ENCODE measurements at places on chromosomes 1 and 21.

DNA sequence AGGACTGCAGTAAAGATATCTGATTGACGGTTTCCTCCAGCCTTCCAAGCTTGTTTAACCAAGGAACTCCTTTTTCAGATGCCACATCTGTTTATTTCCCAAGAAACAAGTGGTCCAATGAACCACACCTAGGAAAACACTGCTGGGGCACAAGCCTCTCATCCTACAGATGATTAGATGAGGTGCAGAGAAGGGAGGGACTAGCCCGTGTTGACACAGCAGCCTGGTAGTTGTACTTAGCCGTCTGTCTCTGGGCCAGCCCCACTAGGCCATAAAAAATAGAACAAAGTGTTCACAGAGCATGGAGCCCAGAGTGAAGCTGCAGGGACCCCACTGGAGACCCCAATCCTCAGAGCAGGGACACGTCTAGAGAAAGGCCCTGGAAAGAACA is 32.1 kb downstream of the LRP8 start:
- DNase-seq: no peak

- no peak for DNase-seq
These were observed 29.8 kb downstream of the TRPM2 start for GRCh38 chr21:44383216-44383615.

DNA sequence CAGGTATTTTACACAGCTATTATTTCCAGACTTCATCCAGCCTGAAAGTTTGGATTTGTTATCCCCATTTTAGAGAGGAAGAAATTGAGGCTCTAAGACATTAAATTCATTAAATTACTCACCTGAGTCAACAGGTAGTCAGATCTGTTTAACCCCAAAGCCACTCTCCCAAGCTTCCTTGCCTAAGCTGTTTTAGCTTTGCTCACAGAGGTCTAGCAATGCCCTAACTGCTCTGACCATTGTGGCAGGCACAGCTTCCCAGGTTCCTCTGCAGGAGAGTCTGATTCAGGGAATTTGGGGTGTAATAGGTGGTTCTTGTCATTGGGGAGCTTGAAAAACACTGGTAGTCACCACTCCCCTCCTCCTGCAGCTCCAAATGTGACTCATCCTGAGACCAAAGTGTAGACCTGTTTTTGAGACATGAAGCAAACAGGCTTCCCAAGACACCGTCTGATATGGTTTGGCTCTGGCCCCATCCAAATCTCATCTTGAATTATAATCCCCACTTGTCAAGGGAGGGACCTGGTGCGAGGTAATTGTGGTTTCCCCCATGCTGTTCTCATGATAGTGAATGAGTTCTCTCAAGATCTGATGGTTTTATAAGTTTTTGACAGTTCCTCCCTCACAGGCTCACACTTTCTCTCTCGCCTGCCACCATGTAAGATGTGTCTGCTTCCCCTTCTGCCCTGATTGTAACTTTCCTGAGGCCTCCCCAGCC is 142.8 kb upstream of the DNAH14 start:
- peak; percentile 79 for DNase-seq

- no peak for DNase-seq
These were observed 16.6 kb downstream of the BCAN start for GRCh38 chr1:156658496-156658895.

DNA sequence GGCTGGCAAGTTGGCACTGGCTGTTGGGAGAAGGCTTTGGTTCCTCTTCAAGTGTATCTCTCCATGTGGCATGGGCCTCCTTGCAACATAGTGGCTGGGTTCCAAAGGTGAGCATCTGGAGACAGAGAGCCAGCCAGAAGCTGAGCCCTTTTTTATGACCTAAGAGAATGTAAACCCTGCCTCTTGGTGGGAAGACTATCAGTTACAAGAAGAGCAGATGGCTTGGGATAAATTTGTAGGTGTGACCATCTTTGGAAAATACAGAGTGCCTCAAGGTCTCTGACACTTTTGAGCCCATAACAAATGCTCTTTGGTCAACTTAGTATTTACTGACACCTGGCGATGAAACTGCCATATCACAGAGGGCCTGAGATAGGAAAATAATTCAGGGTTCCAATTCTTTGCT is 31.4 kb upstream of the PRELP start:
- DNase-seq: no peak

DNA sequence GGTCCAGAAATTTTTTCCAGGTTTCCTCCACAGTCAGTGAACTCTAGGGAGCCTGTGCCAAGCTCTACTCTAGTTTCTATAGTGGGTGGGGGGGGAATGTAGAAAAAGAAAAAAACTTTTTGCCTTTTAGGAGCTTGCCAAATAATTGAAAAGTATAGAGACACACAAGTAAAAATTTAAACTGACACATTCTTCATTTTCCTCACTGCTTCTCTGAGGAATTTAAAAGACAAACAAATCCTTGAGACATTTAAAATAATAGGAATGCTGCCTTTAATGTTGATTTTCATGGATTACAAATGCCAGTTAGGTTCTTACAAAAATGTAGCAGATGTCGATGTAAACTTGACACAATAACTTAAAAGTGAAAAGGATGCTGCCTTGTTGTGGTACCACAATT is 241.9 kb downstream of the DNM3 start:
- peak; percentile 9 for DNase-seq

- no peak for DNase-seq
These were observed 572.9 kb upstream of the CAMK1G start for GRCh38 chr1:209010475-209011230.

GRCh38 chr1:84971957-84972356 is 25.0 kb downstream of the MCOLN2 start:
- no peak for DNase-seq

GRCh38 chr1:110262846-110263631 is 52.9 kb downstream of the KCNC4 start:
- DNase-seq: no peak

GRCh38 chr1:193438312-193438711 is 251.9 kb upstream of the B3GALT2 start:
- DNase-seq: no peak

- peak; percentile 99 for DNase-seq
These were observed 36.1 kb upstream of the RGS1 start for GRCh38 chr1:192539297-192540092.

DNA sequence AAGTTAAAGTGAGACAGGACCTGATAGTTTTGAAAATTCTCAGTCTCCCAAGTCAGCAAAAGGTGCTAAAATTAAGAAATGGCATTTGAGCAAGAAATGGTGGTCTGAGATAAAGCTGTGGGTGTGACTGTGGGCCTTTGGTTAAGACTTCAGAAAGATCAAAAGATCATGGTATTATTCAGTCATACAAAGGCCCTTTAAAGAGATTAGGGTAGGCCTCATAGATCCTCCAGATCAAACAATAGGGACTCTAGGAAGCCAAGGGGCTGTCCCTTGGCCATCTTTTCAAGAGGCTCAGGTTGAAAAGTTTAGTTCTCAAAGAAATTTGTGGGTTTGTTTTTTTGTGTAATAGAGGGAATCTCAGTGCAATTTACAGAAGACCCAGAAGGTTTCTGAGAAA is 8.4 kb downstream of the HMGB4 start:
- DNase-seq: no peak

- peak; percentile 56 for DNase-seq
These were observed 9.2 kb downstream of the S100A10 start for GRCh38 chr1:151984313-151984956.

GRCh38 chr1:6570987-6571386 is 8.8 kb upstream of the ZBTB48 start:
- DNase-seq: no peak

DNA sequence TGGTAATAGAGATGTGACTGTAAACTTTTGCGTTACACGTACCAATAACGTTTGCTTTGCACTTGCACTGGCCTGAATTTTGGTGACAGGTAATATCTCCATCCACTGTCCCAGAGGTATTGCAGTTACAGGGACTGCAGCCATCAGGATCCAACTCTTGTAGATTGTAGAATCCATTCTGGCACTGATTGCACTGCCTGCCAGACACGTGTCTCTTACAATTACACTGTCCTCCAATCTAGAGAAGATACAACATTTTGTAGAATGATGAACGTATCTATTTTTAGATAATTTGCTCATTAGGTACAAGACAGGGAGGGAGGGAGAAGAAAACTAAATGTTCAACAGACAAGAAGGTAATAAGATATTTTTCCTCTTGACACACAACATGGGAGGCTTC is 172.4 kb downstream of the USH2A start:
- DNase-seq: no peak

GRCh38 chr1:9250411-9251381 is 16.1 kb downstream of the H6PD start:
- DNase-seq: no peak

- DNase-seq: no peak
These were observed 1.8 kb downstream of the CELA2B start for GRCh38 chr1:15477646-15478212.

DNA sequence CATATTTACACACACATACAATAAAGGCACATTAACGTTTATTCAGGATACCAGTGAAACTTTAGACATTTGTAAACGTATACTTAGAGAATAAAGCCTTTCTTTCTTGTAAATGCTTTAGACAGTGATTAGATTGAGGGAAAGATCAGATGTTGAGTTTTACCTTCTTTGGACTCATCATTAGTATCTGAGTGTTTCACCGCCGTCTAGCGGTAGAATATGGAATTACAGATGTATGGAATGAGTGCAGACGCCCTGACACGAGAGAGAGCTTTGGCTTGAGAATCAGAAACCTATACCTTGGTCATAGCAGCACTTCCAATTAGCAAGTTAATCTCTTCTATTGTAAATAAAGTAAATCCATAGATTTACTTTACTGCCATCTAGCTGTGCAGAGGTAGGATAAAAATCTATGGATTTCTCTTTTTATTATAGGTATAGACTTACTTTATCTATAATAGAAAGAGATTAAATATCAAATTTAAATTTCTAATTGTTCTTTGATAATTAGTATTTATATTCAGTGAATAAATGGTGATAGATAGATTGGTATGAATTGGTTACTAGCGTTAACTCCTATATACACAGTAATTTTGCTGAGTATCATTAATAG is 12.6 kb downstream of the FLG2 start:
- DNase-seq: peak; percentile 51

- peak; percentile 17 for DNase-seq
These were observed 14.8 kb downstream of the MGST3 start for GRCh38 chr1:165645654-165646366.

DNA sequence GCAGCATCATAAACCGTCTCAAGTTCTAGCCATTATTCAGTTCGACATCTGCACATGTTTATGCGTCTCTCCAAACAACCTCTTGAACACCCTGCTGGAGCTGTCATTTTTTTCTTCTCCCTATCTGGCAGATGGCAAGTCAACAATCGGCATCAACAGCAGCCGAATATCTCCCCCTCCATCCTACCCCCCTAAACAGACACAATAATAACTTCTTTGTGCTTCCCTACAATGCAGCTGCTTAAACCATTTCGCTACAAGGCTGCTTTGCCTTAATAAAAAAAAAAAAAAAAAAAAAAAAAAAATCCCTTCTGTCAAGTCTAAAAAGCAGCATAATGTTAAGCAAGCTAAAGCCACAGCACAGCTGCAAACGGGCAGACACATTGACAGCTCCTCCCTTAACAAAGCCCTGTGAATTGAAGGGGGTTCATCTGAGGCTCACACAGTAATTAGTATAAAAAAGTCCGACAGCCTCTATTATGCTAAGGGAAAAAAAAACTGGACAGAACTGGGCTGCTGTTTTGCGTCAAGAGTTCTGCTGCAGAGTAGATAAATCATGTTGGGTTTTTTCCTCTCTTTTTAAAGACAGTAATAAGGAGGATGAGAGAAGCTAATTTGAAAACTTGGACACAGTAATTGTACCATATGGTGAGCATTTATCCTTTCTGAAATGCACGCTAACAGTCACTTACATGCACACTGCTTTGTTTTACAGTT is 136.4 kb downstream of the AKT3 start:
- peak; percentile 83 for DNase-seq

- DNase-seq: no peak
These were observed 27.7 kb downstream of the RAB7B start for GRCh38 chr1:205975387-205975998.

GRCh38 chr21:41964171-41964570 is 10.4 kb upstream of the C2CD2 start:
- DNase-seq: no peak

DNA sequence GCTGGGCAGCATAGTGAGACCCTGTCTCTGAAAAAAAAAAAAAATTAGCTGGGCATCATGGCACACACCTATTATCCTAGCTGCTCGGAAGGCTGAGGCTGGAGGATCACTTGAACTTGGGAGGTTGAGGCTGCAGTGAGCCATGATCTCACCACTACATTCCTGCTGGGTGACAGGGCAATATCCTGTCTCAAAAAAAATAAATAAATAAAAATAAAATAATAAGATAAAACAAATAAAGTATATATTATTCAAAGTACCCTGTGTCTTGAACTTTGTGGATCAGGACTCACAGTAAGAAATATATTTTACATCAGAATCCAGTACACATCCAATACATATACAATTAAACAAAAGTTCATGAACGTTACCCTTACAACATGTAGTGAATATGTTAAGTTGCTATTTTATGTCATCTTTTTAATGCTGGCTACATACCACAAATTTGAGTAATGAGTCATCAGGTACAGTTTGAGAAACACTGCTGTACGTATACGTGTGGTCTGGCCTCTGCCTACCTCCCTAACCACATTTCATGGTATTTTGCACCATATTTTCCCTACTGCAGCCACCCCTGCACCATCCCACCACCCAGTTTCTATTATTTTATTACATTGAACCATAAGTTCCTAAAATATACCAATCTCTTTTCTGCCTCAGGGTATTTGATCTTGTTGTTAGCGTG is 4.4 kb downstream of the NME7 start:
- DNase-seq: peak; percentile 93

GRCh38 chr1:206704226-206704625 is 19.5 kb downstream of the MAPKAPK2 start:
- DNase-seq: no peak

- no peak for DNase-seq
These were observed 26.7 kb upstream of the DUSP10 start for GRCh38 chr1:221768444-221769066.

DNA sequence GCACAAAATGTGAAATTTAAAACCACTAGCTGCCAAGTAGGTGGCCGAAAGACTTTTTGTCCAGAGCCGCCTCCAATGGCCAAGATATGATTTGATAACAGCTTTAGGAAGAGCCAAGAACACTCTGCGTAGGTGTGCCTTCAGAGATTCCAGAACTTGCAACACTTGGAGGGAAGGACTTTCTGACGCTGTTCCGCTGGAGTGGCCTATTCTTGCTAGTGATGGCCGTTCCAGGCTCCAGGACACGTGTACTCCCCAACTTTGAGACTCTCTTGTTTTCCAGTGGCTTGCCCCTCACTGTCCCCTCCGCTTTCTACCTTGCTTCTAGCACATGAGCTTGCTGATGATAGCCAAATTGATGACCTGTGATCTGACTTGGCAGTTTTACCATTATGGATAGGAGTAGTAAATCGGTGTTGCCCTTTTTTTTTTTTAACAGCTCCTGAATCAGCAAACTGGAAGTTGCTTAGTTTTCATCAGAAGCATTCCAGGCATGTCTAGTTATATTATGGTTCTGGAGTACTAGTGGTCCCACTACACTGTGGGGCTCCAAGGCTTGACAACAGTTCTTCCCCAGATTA is 1.0 kb downstream of the PRDX6 start:
- DNase-seq: peak; percentile 59

DNA sequence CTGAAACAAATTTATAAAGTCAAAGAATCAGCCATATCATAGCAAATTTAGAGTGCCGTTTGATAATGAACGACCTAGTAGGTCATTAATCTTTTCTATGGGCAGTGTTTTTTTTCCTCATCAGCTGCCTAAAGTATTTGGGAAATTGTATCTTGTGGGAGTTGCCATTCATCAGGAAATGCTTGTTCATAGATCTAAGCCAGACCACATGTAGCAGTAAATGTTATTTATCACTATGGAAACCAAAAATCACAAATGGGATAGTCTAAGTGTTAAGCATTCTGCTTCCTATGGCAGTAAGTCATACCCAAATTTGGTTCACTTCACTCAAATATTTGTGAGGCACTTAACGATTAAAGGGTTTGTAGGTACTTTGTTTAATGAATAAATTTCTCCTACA is 52.9 kb downstream of the LRRC8D start:
- peak; percentile 75 for DNase-seq

Data from fibroblast of skin of abdomen (primary cell).